MM.1S (cell line): ENCODE measurements at places on chromosomes 6 and 20.
A peak's percentile ranks its signal among the peaks of the same experiment; 100 is the strongest.

DNA sequence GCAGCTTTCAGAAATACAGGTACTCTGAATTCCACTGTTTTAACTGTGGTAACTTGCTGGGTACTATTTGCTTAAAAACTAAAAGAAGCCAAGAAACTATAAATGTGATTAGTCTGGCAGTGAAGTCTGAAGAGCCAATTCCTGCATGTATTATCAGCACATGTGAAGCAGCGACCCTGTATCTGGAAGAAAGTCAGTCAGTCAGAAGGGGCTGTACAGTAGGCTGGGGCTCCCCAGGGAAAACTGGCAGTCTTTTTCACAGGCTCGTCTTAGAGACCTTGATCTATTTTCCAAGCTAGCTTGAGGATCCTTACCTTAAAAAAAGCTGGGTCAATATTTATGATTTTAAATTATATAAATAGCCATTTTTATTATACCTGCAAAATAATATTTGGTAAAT, 104.9 kb downstream of the PDSS2 start:
- no peak overlapping the region for H3K4me3 ChIP-seq
- no peak for DNase-seq
- H3K36me3 ChIP-seq, result no peaks in the 10 kb centered on the region
- H3K27ac ChIP-seq, result no peak overlapping the region
- no peaks in the 10 kb centered on the region for H3K27me3 ChIP-seq

DNA sequence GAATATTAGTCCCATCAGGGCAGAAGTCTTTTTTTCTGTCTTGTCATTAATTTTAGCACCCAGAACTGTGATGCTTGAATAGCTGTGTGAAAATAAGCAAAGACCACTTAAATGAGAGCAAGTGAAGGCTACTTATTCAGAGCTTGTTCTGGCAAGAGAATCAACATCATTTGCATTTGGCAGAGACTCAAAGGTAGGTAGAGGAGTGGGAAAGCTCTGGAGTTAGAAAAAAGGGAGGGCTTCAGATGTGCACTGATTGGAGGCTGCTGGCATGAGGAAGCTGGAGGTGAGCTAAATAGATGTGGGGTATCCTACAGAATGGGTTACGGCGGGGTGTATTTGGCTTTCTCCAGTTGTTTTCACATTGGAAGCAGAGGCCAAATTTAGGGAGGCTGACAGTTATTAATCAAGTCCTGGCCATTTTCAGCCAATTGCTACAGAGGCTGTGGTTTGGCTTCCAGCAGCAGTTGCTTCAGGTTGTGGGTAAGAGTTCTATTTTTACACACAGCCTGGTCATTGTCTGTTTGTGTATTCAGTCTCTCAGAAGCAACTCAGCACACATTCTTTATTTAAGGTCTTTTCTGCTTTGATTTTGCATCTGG, 254.3 kb downstream of the BTBD3 start:
- H3K36me3 ChIP-seq, result no peaks in the 10 kb centered on the region
- H3K27me3 ChIP-seq, result no peaks in the 10 kb centered on the region
- peak overlapping the region; percentile 32; the same call in 1 of the 2 replicates for H3K4me3 ChIP-seq
- DNase-seq, result peak; percentile 89
- H3K4me1 ChIP-seq, result peaks cover 46% of the 10 kb centered on the region

DNA sequence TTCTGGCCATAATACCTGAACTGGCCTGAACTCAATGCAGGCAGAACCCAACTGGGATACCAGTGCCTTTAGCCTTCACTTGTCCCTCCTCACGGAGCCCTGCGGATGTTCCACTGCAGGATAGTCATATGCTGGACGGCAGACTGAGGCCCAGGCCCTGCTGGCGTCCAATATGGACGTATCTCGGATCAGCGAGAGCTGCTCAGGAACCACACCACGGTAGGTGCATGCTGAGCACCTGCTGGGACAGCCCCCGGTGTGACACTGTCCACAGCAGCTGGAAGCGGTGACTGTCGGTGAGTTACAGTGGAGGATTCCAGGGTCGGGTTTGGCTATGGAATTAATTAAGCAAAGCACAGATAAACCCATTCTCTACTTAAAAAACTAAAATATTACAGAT, 48.7 kb downstream of the PSMG4 start:
- H3K4me1 ChIP-seq, result no peaks in the 10 kb centered on the region
- DNase-seq, result no peak
- H3K4me3 ChIP-seq, result no peak overlapping the region
- H3K36me3 ChIP-seq, result no peaks in the 10 kb centered on the region
- H3K27ac ChIP-seq, result no peak overlapping the region
- no peaks in the 10 kb centered on the region for H3K27me3 ChIP-seq

- peaks cover 5% of the 10 kb centered on the region; the same call in 1 of the 2 replicates for H3K4me1 ChIP-seq
- H3K27me3 ChIP-seq, result no peaks in the 10 kb centered on the region
- H3K4me3 ChIP-seq, result no peak overlapping the region
- no peaks in the 10 kb centered on the region for H3K36me3 ChIP-seq
Observed at GRCh38 chr6:139597087-139597763, 222.8 kb upstream of the CITED2 start.

- no peak overlapping the region for H3K27ac ChIP-seq
- H3K27me3 ChIP-seq, result no peaks in the 10 kb centered on the region
- no peak for DNase-seq
- no peak overlapping the region for H3K4me3 ChIP-seq
Observed at GRCh38 chr20:15609921-15610320, 963.3 kb downstream of the KIF16B start.

DNA sequence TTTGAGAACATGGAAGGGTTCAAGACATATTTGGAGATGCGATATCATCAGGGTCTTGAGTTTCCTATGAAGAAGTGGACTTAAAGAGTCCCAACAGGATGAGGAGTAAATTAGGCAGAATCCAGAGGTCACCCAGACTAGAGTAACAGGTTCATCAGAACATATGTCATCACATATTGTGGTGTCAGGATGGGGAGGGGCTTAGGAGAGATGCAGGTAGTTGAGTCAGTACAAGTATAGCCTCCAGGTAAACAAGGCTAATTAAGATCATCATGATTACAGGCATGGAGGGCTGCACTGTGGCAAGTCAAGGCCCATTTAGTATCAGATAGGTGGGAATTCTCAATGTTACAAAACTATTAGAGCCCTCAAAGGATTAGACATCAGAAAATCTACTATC, 90.1 kb upstream of the PAK5 start:
- H3K4me1 ChIP-seq, result no peaks in the 10 kb centered on the region
- H3K27ac ChIP-seq, result no peak overlapping the region
- DNase-seq, result no peak
- H3K36me3 ChIP-seq, result no peaks in the 10 kb centered on the region

DNA sequence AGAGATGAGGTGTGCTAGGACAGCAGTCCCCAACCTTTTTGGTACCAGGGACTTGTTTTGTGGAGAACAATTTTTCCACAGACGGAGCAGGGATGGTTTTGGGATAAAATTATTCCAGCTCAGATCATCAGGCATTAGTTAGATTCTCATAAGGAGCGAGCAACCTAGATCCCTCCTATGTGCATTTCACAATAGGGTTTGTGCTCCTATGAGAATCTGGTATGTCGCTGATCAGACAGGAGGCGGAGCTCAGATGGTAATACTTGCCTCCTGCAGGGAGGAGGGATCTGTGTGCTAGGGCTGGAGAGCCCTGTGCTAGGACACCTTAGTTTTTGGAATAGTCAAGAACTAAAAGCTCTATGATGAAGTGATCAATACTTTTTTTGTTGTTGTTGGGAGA, 2.5 kb downstream of the SMIM13 start:
- H3K36me3 ChIP-seq, result no peaks in the 10 kb centered on the region; the same call in 1 of the 2 replicates
- H3K27me3 ChIP-seq, result no peaks in the 10 kb centered on the region
- no peak for DNase-seq
- no peak overlapping the region for H3K4me3 ChIP-seq
- H3K4me1 ChIP-seq, result peaks cover 21% of the 10 kb centered on the region

DNA sequence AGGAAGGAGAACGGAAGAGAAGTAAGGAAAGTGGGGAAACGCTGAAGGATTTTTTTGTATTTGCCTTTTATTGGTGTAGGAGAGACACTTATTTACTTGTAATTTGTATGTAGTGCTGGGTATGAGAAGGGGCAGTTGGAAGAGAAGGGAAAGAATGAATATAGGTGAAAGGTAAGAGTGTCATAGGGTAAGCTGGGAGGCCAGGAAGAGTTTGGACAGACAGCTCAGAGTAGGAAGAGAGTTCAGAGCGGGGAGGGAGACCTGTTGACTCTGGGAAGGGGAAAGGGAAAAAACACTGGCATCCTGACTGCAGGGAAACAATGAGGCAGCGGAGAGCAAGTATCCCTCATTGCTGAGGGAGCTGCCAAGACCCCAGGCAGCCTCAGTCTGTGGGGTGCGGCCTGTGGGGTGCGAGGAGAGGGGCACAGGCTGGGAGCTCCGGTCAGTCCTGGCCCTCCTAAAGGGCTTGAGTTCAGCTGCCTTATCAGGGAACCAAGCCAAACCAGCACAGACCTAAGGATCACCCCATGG, 3.1 kb downstream of the TRAF3IP2 start:
- no peak overlapping the region for H3K27ac ChIP-seq
- DNase-seq, result no peak
- no peak overlapping the region for H3K4me3 ChIP-seq

- H3K4me3 ChIP-seq, result no peak overlapping the region
- no peaks in the 10 kb centered on the region for H3K36me3 ChIP-seq
- no peaks in the 10 kb centered on the region for H3K4me1 ChIP-seq
Observed at GRCh38 chr6:112221561-112221960, 32.8 kb downstream of the LAMA4 start.

DNA sequence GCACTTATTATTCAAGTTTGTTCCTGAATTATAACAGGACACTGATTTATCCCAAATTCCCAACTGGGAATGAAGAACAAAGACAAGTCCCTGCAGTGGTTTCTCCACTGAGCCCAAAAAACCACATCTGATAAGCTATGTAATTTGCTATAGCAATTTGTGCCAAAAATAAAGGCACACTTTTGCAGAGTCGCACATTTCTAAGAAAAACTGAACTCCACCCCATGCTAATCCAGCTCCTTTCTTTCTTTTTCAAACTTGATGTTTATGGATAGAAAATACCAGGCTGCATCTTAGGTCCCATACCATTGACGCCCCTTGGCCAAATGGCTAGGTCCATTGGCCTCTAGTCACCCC, 170.2 kb upstream of the CITED2 start:
- H3K4me3 ChIP-seq, result no peak overlapping the region
- no peaks in the 10 kb centered on the region for H3K4me1 ChIP-seq
- DNase-seq, result no peak
- H3K27ac ChIP-seq, result no peak overlapping the region
- no peaks in the 10 kb centered on the region for H3K27me3 ChIP-seq

- H3K4me3 ChIP-seq, result no peak overlapping the region
- peak; percentile 27 for DNase-seq
- H3K27ac ChIP-seq, result no peak overlapping the region
- H3K36me3 ChIP-seq, result no peaks in the 10 kb centered on the region
- H3K27me3 ChIP-seq, result no peaks in the 10 kb centered on the region
Observed at GRCh38 chr6:51648236-51648635, 439.2 kb downstream of the PKHD1 start.

GRCh38 chr6:158237656-158238055, 69.5 kb downstream of the GTF2H5 start:
- H3K36me3 ChIP-seq, result no peaks in the 10 kb centered on the region
- H3K4me3 ChIP-seq, result no peak overlapping the region
- no peak for DNase-seq
- H3K27me3 ChIP-seq, result no peaks in the 10 kb centered on the region

- H3K27ac ChIP-seq, result no peak overlapping the region
- peak; percentile 6 for DNase-seq
Observed at GRCh38 chr6:98039904-98040607, 757.0 kb upstream of the MMS22L start.

GRCh38 chr20:6579824-6580223, 187.7 kb upstream of the BMP2 start:
- H3K36me3 ChIP-seq, result no peaks in the 10 kb centered on the region
- no peaks in the 10 kb centered on the region for H3K27me3 ChIP-seq
- no peak overlapping the region for H3K4me3 ChIP-seq
- no peak overlapping the region for H3K27ac ChIP-seq

DNA sequence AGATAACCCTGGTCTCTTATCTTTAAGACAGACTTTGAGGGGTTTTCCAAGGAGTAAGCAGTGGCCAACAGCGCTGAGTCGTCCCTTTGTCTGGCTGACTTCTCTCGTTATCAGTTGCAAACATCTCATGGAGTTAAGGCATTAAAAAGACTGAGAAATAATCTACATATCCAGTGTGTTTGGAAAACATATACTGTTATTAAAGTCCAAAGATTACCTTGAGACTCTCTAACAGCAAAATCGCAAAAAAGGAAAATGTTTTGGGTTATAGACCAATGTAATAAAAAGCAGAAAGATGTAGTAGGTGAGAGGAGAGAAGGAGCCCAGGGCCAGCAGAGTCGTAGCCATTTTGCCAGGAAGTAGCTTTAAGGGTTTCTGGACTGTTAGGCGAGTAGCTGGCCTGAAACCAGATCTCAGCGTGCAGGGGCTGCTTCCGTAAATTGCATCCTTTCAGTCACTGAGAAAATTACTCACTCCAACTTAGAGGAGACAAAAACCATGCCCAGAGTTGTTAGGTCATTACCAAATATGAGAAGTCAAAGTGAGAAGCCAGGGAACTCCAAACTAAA, 24.6 kb downstream of the MYLK4 start:
- DNase-seq, result no peak
- H3K4me1 ChIP-seq, result no peaks in the 10 kb centered on the region
- H3K27me3 ChIP-seq, result no peaks in the 10 kb centered on the region
- H3K4me3 ChIP-seq, result no peak overlapping the region
- H3K36me3 ChIP-seq, result no peaks in the 10 kb centered on the region
- no peak overlapping the region for H3K27ac ChIP-seq

GRCh38 chr6:147724454-147724853, 216.0 kb downstream of the SAMD5 start:
- no peaks in the 10 kb centered on the region for H3K27me3 ChIP-seq
- H3K4me1 ChIP-seq, result no peaks in the 10 kb centered on the region
- H3K4me3 ChIP-seq, result no peak overlapping the region
- DNase-seq, result no peak
- H3K27ac ChIP-seq, result no peak overlapping the region

DNA sequence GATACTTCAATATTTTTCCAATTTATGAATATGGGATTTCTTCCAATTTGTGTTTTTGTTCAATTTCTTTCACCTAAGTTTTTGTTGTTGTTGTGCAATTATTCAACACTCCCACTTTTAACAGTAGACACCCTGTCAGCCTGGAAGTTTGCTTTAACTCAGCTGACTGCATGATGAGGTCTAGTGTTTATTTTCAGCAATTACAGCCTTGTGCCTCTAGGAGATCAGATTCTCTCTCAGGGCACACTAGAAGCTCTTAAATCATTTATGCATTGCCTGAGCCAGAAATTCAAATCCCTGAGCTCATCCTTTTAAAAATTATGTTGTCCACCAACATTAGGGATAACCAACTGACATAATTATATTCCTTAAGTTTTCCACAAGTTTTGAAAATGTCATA, 85.7 kb downstream of the MRAP2 start:
- H3K4me3 ChIP-seq, result no peak overlapping the region
- no peaks in the 10 kb centered on the region for H3K4me1 ChIP-seq
- DNase-seq, result no peak
- H3K36me3 ChIP-seq, result no peaks in the 10 kb centered on the region
